Activated T-helper 17 cell treated with anti-CD3 and anti-CD28 coated beads, Interleukin-2, amount 50 U/mL, for 72 hours (primary cell): ENCODE measurements at places on chromosomes 7 and 10. TPM values are rescaled to one million over a fixed set of nuclear protein-coding genes. Genes with fewer than 3 reads are reported as not detected.

SLC29A3 gene
- total RNA-seq, result 2.7 TPM

SSMEM1 gene
- total RNA-seq, result not detected

C10orf67 gene
- 0.30 TPM for total RNA-seq

AOC1 gene
- not detected for total RNA-seq

SUN3 gene
- not detected for total RNA-seq

HYCC1 gene
- 41.1 TPM for total RNA-seq

ADCYAP1R1 gene
- total RNA-seq, result not detected

OR2A5 gene
- not detected for total RNA-seq

KCNMA1 gene
- total RNA-seq, result 0.48 TPM

DNA sequence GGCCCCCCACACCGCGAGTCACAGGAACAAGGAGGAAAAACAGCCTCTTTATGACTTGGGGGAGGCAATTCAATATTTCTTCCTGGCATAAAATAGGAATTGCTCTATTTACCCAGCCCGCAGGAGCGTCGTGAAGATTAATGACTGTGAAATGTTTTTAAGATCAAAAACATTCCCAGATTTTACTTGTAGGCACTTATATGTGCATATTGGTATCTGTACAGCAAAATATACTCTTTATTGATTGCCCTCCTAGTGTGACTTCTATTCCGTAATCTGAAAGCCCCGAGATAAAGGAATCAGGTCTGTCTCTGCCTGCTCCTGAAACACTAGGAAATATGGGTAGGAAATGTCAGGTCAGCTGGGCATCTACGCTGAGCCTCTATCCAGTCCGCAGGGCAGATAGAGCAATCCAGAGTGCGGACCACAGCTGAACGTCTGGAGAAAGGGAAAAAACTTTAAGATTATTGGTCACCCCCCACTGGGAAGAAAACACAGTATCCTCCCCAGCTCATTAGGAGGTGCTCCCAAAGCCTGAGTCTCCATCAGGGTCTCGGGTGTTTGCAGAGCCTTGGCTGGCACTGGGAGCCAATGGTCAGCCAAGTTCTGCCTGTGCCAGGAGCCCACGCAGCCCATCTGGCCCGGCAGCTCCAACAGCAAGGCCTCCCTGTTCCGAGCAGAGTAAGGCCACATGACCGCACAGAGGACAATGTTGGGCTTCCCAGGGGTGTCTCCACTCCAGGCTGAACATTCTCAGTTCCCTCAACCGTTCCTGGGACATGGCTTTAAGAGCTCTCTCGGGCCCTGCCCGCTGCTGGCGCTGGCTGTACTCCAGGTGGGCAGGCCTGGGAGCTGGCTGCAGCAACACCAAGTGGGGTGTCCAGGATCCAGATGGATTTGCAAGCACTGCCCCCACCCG lies 7.7 kb downstream of the CTBP2 start:
- no peak for ATAC-seq

DNA sequence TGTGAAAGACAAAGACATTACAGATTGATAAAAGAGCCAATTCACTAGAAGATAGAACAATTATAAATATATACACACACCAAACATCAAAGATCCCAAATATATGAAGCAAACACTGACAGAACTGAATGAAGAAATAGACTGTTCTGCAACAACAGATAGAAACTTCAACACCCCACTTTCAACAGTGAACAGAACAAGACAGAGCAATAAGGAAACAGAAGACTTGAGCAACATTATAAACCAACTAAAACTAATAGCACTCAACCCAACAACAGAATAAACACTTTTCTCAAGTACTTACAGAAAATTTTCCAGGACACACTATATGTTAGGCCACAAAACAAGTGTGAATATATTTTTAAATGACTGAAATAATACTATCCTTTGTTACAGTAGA lies 10.9 kb downstream of the CDCA7L start:
- no peak for ATAC-seq

DNA sequence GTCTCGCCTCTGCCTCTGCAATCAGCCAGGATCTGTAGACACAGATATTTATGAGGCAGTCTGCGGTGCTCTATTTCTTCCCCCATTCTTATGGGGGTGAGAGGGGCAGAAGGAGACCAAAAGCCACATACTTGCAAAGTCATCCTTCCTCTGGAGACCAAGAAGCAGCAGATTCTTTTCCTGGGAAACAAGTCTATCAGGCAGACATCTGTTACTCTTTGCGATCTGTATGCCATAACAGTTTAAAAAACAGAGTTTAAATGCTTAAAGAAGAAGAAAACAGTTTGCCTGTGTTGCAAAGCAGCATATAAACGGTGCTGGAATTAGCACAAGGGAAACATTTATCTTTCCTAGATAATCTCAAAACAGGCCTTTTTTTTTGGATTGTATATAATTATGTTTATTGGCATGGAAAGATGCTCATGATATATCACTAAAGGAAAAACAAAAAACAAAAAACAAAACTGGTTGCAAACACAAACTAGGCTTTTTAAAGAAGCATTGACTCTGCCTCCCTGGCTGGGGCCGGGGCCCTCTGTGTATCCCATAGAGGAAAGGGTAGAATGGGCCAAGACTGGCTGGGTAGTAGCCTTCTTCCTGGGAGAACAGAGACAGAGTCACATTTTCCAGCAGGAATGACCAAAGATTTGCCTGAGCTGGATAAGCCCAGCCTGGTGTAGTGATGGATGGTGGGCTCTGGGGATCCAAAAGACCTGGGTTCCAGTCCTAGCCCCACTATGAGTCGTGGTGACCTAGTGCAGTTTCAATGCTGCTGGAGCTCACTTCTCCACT lies 50.4 kb downstream of the RGS10 start:
- ATAC-seq, result no peak

GRCh38 chr10:116646502-116646901 lies 25.7 kb downstream of the PNLIPRP2 start:
- no peak for ATAC-seq

DNA sequence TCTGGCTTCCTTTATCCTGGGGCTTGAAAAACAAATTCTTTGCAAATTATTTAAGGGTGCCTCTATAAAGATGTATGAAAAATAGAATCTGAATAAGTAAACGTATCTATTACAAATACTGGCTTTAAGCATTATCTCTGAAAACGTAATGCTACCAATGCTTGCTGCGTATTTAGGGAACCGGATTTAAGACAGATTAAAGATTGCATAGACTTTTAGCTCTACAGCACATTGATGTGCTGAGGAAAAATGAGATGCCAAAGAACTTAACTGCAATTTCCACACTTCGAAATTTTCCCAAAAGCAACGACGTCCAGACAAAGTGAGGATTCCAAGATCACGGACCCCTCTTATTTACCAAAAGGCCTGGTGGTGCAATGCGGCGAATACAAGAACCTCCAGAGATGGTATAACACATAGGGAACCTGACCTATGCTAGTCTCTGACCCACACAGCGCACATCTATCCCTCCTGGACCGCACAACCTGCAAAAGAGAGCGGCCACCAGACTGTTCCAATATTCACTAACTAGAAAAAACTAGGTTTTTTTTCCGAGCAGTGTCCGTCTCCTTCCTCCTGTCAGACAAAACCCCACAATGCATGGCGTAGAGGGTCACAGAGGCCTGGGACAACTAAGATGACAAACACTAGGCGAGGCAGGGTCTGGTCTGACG lies 34.3 kb upstream of the PHF14 start:
- peak; percentile 8 for ATAC-seq

DNA sequence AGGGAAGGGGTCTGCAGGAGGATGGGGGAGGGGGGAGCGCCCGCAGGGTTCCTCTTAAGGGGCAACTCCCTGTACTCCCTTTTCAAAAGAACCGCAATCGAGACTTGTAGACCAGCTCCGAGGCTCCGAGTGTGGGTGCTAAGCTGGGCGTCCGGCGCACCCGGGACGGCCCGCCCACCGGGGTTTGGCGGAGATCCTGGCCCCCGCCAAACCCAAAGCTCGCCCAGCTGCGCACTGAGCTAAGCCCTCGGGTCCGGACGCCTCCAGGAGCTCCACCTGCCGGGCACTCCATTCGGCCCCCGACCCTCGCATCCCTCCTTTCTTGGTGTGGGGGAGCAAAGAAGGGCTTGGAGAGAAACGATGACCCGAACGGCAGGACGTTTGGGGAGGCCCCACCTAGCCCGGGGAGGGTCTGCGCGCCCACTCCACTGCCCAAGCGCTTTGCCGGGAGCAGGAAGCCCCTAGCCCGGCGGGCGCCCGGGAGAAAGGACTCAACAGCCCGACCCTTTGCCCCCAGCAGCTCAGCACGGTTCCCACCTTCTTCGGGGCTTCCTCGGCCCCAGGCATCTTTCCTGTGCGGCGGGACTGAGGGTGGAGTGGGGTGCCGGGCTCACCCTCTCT lies 651 bp downstream of the AFAP1L2 start:
- ATAC-seq, result no peak

- ATAC-seq, result no peak
Measured at GRCh38 chr10:86655173-86655540, 810 bp downstream of the OPN4 start.

DNA sequence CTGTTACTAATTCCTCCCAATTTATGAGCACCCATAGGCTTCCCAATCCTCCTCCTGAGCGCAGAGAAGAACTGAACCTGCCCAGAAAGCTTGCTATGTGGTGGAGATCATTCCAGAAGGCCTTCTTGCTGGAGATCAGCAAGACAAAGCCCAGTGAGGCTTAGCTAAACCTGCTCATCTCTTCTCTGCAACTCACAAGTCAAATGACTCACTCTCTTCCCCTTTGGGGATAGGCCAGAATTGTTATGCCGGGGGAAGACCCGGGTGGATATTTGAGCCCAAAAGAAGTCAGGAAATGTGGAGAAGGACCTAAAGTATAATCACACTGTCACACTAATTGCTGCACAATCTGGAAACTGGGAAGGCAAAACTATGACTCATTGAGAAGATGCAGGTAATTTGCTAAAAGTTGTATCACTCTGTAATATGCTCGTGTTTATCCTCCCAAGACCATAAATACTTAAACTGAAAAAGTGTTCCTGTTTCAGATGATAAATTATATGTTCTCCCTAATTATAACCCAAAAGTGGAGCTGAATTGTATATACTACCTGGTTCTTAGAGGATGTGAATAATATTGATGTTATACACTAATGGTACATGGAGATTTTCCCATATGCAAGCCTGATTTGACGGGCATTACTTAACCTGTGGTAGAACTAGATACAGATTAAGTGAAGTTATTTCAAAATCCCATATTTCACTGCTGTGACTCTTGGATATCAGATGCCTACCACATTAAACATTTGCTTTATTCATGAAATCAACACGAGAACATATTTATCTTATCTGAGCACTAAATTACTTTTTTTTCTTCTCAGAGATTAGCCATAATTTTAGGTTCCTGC lies 6.4 kb downstream of the NEBL start:
- ATAC-seq, result no peak

GRCh38 chr7:116577320-116577871 lies 52.6 kb downstream of the CAV1 start:
- ATAC-seq, result peak; percentile 83

DNA sequence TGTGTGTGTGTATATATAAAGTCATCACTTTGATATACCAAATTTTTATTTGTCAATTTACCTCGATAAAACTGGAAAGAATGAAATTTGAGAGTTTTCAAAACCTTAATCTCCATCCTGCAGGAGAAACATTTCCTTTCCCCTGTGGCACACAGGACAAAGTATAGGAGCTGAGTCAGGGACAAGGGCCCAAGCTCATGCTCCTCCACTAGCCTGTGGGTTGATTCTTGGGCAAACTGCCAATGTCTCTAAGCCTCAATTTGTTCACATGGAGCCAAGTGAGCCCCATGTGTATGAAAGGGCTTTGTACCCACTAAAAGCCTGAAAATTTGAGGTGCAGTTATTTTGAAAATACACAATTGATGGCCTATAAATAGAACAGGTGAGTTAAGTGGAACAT lies 60.3 kb upstream of the IL6 start:
- ATAC-seq, result no peak

DNA sequence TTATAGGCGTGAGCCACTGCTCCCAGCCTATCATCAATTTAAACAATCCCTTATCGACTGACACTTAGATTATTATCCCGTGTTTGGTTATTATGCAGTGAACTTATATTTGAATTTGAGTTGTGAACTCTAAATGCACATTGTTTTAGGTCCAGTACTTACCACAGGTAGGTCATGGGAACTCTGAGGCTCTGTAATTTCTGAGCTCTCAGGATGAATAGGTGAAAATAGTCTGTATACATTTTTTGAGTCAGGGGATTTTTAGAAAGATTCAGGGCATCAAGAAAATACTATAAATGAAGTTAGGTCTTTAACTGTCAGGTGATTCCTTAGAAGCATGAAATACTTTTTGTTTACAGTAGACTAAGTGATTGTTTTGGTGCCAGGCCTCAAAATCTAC lies 8.8 kb downstream of the CCDC136 start:
- peak; percentile 48 for ATAC-seq

DNA sequence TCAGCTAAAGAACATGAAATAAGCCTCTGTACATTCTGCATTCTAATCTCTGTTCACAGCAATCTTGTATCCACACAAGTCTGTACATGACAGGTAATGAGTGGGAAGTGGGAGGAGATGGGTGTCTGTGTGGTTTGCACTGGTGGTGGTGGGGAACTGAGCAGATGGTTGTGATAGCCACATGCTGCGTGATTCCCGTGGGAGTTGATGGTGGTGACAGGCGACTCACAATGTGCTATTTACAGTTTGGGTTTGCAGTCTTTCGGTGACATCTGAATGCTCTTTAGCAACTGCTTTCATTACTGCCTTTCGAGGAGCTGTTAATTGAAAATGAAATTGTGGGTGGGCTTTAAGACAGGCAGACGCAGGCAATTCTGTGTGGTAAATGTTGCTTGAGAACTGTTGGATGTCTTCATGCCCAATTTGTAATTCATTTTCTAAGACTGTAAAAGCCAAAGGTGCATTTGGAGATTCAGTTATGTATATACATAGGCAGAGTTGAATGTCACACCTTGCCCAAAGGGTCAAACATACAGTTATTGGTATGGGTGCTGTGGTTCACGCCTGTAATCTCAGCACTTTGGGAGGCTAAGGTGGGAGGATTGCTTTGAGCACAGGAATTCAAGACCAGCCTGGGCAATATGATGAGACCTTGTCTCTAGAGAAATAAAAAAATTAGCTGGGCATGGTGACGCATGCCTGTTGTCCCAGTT lies 308.2 kb downstream of the AUTS2 start:
- ATAC-seq, result no peak

DNA sequence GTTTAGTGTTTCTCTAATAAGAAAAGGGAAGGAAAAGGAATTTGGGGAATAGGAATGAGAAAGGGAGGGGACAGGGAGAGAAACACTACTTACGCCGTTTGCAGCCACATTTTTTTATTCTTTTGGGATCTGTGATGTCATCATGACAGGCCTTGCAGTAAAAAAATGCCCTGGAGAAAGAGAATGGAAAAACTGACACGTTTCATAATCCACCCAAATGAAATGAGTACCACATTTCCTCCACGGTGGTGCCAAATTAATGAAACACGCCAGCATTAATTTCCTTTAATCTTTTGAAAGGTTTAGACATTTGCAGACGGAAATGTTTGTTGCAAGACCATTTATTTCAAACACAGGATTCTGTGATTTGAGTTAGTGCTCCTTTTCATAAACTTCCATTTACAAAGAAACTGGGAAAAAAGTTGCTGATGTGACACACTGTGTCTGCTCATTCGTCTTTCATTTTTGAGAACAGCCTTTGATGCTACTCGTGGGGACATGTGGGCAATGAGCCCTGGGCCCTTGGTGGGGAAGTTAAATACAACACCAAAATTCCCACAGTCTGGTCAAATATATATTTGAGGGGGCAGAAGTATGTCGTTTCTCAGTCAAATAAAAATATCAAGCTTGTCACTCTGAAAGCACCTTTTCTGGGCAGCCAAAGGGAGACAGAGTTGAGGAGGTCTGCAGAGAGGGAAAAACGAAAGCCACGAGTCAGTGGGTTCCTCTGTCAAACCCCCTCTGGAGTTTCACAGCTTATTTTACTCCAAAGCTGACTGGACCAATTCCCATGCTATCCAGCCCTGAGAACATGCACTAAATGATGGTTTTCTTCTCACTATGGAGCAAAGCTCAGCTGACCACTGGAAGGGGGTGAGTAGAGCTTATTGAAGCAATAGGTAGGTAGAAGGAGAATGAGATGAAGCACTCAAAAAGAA lies 625.5 kb downstream of the KCNMA1 start:
- no peak for ATAC-seq
